Activated naive CD4-positive, alpha-beta T cell treated with anti-CD3 and anti-CD28 coated beads for 36 hours (primary cell): ENCODE measurements at places on chromosomes 11 and 22.

DNA sequence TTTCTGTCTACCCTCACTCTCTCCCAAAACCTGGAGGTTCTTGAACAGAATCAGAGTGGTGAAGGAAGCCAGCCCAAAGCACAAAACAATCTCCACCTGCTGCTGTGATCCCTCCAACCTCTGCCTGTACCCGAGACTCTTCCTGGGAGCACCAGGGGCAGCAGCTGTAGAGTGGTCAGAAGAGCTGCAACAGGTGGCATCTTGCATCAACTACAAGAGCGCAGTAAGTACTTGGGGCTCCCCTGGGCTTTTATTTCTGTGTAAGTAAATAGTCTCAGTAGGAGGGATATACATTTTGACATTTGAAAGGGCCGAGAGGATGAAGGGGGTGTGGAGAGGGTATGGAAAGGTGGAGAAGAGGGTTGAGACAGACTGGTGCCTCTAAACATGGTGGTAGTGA, 8.3 kb upstream of the UBQLNL start:
- DNase-seq: no peak

DNA sequence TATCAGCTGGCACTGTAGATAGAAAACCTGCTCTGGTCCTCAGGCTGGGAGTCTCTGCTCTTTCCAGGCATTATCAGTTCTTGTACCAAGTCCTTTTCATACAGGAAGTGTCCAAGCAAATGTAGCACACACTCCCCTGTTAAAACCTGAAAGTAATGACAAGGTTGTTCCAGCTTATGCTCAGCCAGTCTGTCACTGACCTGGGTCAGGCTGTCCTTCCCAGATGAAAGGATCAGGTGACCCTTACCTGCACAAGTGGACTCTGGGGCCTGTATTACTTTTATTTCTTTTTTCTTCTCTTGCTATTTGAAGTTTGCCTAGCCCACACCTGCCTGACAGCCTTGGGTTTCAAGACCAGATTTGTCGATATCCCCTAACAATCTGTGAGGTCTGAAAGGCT, 156.3 kb upstream of the SESN3 start:
- no peak for DNase-seq

GRCh38 chr11:47723041-47723440, 7.9 kb upstream of the AGBL2 start:
- DNase-seq: no peak

DNA sequence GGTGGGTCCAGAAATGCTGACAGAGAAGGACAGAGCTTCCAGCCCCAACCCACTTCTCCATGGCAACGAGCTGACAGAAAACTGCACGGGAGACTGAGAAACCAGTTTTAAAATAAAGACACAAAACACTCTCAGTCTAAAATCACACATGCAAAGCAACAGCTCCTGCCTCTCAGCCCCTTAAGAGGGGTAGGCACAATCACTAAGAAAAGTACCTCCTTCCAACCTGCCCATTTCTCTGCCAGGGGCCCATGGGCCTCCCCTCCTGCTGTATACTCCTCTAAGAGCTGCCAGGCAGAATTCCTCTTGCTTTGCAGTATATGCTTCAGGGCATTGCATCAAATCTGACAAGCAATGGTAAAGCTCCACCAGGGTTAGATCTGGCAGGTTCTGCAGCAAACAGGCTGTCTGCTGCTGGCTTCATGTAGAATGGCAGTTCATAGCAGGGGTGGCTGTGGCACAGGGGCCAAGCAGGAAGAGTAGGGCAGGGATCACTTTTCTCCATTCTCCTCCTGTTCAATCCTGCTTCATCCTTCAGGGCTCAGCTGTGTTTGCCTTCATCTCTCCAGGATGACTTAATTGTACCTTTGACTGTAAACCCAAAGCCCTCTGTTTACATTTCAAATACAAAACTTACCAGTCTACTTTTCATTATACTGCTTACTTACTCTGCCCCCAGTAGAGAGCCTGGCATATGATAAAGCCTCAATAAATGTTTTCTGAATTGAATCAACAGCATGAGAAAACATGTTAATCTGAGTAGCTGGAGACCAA, 77.7 kb downstream of the KCNC1 start:
- no peak for DNase-seq

- DNase-seq: no peak
Measured at GRCh38 chr22:19843107-19843856, 11.4 kb downstream of the GNB1L start.
